Bronchial epithelial cell (primary cell): ENCODE measurements at places on chromosomes 12 and 14. TPM values are rescaled to one million over a fixed set of nuclear protein-coding genes. Genes with fewer than 3 reads are reported as not detected.

Gene CCDC197
- not detected in 2 replicates for total RNA-seq

Gene SLCO1B3
- total RNA-seq, result 0.79 and 1.0 TPM in 2 replicates

Gene LRCOL1
- not detected in 2 replicates for total RNA-seq

Gene C14orf180
- total RNA-seq, result not detected in 2 replicates

Gene SIX6
- total RNA-seq, result not detected in 2 replicates

Gene HOXC6
- not detected in 2 replicates for total RNA-seq

Gene CLEC6A
- under 0.01 TPM in 1 of 2 replicates, not detected in the other for total RNA-seq

Gene DLGAP5
- 0.26 and 0.38 TPM in 2 replicates for total RNA-seq

Gene C12orf56
- total RNA-seq, result 1.1 and 2.0 TPM in 2 replicates
